Gastroesophageal sphincter (tissue), 4 donors: ENCODE measurements at places on chromosomes 2 and 18.

- no peak overlapping the region for H3K4me3 ChIP-seq
- H3K27me3 ChIP-seq, result peaks cover 100% of the 10 kb centered on the region
- no peak overlapping the region for H3K27ac ChIP-seq
- no peaks in the 10 kb centered on the region for H3K4me1 ChIP-seq
- no peak for ATAC-seq
These were observed 10.8 kb upstream of the CRYBA2 start for GRCh38 chr2:219003979-219004378.

DNA sequence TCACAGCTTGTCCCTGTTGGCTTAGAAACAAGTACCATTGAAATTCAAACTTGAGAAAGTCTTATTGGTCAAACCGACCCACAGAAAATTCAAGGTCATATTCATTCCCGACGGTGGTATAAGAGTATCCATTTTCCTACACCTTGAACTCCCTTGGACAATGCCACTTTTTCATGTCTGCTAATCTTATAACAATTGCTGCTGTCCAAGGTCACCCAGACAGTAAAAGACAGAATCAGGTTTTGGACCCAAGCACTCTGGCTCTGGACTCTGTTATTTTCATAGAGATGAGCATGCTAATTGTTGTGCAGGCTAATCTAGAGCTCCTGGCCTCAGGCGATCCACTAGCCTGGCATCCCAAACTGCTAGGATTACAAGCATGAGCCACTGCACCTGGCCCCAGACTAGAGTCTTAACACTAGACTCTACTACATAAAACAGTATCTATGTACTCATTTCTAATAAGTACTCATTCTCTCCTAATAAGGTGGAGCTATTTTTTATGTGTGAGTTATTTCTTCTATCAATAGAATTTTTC, 57.8 kb downstream of the C2orf76 start:
- no peaks in the 10 kb centered on the region for H3K4me1 ChIP-seq
- no peak for ATAC-seq
- H3K27me3 ChIP-seq, result no peaks in the 10 kb centered on the region
- H3K36me3 ChIP-seq, result no peaks in the 10 kb centered on the region
- no peak overlapping the region for H3K4me3 ChIP-seq

GRCh38 chr2:2573205-2573604, 242.1 kb upstream of the MYT1L start:
- H3K36me3 ChIP-seq, result no peaks in the 10 kb centered on the region
- ATAC-seq, result no peak
- H3K27me3 ChIP-seq, result no peaks in the 10 kb centered on the region
- H3K4me1 ChIP-seq, result no peaks in the 10 kb centered on the region
- H3K4me3 ChIP-seq, result no peak overlapping the region

DNA sequence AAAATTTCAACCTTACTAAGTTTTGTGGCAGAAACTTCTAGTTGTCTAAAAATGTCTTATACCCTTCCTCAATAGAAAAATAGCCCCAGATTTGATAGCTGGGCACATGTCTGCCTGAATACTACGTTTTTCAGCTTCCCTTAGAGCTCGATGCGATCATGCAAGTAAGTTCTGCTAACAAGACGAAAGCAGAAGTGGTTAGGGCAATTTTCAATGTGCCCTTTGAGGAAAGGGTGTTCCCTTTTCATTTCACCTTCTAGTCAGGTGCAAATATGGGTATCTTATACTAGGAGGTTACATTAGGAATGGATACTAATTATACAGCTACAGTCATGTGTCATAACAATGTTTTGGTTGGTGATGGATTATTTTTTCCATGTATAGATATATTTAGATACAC, 1572.1 kb upstream of the LRRTM1 start:
- ATAC-seq, result no peak
- H3K27me3 ChIP-seq, result no peaks in the 10 kb centered on the region
- no peaks in the 10 kb centered on the region for H3K36me3 ChIP-seq
- no peak overlapping the region for H3K27ac ChIP-seq
- peaks cover 26% of the 10 kb centered on the region for H3K4me1 ChIP-seq
- H3K4me3 ChIP-seq, result no peak overlapping the region

GRCh38 chr2:140910683-140911082, 1220.1 kb downstream of the LRP1B start:
- no peak overlapping the region for H3K4me3 ChIP-seq
- H3K27me3 ChIP-seq, result no peaks in the 10 kb centered on the region
- no peaks in the 10 kb centered on the region for H3K36me3 ChIP-seq
- H3K27ac ChIP-seq, result no peak overlapping the region
- no peak for ATAC-seq
- H3K4me1 ChIP-seq, result no peaks in the 10 kb centered on the region

- H3K4me1 ChIP-seq, result no peaks in the 10 kb centered on the region
- no peak overlapping the region for H3K27ac ChIP-seq
- H3K27me3 ChIP-seq, result no peaks in the 10 kb centered on the region
- H3K36me3 ChIP-seq, result peaks cover 23% of the 10 kb centered on the region
- no peak for ATAC-seq
These were observed 18.8 kb downstream of the SP100 start for GRCh38 chr2:230434677-230435324.
